Kidney epithelial cell (primary cell): ENCODE measurements at places on chromosomes 3 and 15.

DNA sequence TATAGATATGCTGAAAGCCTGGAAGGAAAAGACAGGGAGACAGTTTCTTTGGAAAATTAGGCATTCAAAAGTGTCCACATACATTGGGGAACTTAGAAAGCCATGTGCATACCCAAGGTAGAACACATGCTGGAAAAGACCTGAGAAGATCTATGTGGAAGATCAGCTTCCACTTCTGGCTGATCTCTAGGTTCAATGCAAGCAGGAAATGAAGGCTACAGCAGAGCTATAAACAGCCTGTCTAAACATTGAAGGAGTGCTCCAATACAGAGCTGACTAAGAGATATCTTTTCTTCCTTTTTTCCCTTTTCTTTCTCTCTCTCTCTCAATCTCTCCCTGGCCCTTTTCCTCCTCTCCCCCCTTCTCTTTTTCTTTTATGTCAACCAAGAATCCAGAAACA is 73.6 kb upstream of the TCF12 start:
- DNase-seq: no peak

DNA sequence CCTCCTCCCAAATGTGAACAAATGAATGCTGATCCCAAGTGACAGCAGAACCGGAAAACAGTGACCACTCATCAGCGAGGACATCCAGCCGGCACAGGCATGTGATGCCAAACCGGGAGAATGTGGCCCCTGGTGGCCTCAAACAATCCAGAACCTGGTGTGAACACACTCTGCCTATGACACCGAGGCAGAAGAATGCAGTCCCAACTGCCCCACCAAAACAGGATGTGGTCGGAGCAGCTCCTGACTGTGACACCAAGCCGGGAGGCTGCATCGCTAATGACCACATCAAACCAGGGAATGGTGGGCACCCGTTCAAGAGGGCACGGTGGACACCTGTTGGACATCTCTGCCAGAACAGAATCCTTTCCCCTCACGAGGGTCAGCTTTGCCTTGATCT is 15.4 kb downstream of the SCN5A start:
- peak; percentile 41 for DNase-seq

DNA sequence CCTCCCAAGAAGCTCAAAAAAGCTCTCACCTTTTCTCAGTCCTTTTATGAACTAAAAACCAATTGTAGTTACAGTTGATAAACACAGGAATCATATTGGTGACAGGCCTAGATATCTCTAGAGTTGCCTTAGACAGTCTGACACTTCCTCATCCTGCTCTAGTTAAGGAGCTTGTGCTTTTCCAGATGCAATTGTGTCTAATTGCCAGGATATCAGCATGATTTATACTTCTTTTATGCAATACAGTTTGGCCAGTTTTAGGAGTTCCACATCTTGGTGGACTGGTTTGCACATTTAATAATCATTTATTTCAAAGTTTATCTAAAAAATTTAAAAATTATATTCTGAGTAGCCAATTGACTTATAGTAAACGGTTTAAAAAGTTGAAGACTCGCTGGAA is 95.7 kb downstream of the DUT start:
- no peak for DNase-seq

- DNase-seq: peak; percentile 92
Observed at GRCh38 chr15:40769274-40770146, at the start of gene C15orf62. Gene C15orf62 (plus strand): TSS chr15:40769980. CDS start chr15:40770496, 516 bp downstream.

DNA sequence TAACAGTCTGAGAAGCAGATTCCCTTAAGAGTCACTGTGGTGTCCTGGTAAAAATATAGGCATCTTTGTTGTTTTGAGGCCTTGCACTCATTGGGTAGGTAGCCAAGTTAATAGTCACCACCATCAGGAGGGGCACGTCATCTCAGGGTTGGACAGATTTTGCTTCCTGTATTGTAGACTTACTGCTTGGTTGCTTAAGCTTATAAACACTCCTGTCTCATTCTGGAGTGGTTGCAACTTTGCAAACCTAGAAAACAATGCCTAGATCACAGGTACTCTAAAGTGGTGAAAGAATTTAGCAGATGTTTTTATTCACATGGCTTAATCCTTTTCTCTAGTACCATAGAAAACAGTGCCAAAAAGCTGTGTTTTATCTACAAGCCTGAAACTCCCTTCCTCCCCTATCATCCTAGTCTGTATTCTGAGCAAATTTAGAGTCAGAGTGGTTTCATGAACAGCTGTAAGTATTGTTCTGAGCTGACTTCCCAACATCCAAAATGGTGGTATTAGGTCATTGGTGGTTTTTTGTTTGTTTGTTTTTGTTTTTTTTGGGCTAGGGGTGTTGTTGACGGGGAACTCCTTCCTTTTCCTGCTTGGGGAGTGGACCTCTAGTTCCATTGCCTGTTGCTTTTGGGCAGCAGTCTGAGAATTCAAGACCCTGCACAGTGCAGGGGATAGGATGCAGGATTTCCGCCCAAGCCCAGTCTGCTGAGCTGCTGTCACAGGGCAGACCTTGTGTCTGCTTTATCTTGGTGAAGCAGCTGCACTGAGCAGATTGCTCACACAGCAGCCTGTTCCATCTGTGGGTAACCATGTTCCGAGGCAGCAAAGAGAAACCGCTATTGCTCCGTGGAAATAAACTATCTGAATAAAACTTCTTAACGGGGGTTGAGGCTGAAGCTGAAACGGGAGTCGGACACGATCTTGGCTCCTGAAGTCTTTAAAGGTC is 202.0 kb downstream of the AKAP13 start:
- no peak for DNase-seq

DNA sequence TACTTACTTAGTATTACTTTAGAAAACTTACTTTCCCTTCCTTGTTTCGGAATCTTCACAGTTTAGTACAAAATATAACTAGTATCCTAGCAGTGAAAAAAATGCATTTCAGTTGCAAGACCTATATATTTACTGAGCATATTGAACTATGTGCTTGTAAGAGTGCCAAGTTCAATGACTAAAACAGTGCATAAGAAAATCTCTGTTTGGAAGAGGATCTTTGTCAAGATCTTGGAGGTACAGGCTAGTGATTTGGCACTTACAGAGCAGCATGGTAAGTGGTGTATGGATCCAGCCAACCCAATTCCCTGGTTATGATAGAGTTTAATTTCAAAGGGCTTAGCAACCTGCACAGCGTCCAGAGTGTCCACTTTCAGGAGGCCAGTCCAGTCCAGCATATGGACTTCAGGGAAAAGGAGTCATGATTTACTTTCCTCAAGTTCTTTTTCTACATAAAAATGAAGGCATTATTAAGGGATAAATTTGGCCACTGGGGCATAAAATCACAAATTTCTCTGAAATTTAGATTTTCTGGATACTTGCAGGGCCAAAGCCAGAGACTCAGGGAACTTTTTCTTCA is 625.8 kb upstream of the BCHE start:
- DNase-seq: no peak

GRCh38 chr15:36961956-36962355 is 138.4 kb downstream of the MEIS2 start:
- no peak for DNase-seq

GRCh38 chr3:76991165-76991564 is 48.7 kb upstream of the ROBO2 start:
- no peak for DNase-seq

DNA sequence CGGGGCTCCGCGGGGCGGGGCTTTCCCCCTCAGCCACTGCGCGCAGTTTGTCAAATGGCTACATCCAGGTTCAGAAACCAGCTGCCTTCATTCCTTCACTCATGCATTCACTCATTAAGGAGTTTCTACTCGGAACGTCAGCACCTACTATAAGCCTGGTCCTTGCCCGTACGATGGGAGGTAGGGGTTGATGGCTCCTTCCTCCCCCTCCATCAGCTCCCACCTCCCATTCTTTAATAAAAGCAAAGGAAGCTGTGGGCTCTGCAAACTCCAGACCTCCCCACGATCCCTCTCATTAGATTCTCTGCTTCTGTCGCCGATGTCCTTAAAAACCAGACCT is 267 bp upstream of the CFAP92 start:
- DNase-seq: no peak

- DNase-seq: no peak
Observed at GRCh38 chr15:70142072-70142321, 44.3 kb upstream of the TLE3 start.

DNA sequence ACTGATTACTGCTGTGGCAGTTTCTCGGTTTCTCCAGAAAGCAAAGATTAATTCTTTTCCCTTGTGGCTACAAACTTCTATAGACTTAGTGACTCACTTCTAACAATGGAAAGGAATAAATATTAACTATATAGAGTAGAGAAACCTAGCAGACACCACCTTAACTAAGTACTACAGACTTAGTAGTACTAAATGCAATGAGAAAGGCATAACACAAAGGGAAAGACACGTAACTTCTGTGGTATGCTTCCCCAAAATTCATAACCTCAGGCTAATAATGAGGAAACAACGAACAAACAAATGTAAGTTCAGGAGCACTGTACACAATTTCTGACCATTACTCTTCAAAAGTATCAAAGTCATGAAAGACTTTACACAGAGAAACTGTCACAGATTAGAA is 31.2 kb downstream of the ATG3 start:
- no peak for DNase-seq

GRCh38 chr15:61182946-61183345 is 46.2 kb downstream of the RORA start:
- no peak for DNase-seq

DNA sequence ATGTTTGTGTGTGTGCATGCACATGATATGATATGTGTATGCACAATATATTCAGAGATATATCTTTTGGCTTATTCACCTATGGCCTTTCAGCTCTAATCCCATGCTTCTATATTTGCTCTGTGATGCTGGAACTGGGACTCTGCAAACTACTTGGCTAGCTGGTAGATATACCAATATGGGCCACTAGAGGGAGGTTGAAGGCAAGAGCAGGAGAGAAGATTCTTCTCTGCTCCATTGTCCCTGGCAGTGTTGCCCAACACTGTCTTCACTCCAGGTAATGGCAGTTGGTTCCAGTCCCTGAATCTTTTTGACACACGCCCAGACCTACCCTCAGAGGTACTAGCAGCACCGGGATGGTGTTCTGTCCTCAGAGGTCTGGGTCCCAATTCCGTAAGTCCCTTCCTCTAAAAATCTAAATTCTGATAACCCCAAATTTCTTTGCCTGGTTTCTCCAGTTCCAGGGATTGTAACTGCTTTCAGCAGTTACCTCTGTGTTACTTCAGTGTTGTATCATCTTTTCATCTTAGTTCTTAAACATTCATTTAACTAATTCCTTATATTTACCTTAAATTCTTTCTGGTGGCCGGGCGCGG is 44.7 kb downstream of the GTPBP8 start:
- peak; percentile 18 for DNase-seq

GRCh38 chr3:124648551-124648950 is 81.7 kb upstream of the UMPS start:
- DNase-seq: no peak

- no peak for DNase-seq
Observed at GRCh38 chr3:190370369-190370768, 17.6 kb upstream of the CLDN16 start.

- no peak for DNase-seq
Observed at GRCh38 chr3:102531686-102532085, 96.9 kb downstream of the ZPLD1 start.

DNA sequence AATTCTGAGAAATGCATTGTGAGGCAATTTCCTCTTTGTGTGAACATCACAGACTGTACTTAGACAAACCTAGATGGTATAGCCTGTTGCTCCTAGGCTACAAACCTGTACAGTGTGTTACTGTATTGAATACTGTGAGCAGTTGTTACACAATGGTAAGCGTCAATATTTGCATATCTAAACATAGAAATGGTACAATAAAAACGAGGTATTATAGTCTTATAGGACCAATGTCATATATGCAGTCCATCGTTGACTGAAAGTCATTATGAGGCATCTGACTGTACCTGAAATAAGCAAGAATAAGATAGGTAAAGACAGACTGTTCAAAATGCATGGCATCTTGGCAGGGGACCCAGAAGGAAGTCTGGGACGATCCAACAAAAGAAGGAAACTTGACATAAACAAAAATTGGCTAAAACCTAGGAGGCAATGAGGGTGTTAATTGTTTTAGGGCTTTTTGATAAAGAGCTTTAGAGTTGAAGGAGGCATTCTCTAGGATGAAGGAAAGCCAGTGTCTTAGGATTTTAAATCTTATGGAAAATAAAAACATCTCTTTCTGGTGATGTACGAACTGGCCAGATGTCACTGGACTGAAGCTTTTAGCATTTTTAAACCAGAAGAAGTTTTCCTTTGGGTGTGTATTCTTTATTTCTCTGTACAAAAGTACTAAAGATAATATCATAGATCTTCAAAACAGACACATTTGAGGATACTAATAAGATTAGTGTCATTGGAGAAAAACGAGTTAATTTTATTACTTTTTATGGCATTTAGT is 9.2 kb upstream of the SPRED1 start:
- DNase-seq: no peak

GRCh38 chr3:143024351-143024960 is 23.1 kb downstream of the U2SURP start:
- no peak for DNase-seq

- DNase-seq: no peak
Observed at GRCh38 chr15:48096355-48096786, 24.4 kb upstream of the SLC24A5 start.

- DNase-seq: no peak
Observed at GRCh38 chr3:45482829-45483228, 94.5 kb downstream of the LARS2 start.

DNA sequence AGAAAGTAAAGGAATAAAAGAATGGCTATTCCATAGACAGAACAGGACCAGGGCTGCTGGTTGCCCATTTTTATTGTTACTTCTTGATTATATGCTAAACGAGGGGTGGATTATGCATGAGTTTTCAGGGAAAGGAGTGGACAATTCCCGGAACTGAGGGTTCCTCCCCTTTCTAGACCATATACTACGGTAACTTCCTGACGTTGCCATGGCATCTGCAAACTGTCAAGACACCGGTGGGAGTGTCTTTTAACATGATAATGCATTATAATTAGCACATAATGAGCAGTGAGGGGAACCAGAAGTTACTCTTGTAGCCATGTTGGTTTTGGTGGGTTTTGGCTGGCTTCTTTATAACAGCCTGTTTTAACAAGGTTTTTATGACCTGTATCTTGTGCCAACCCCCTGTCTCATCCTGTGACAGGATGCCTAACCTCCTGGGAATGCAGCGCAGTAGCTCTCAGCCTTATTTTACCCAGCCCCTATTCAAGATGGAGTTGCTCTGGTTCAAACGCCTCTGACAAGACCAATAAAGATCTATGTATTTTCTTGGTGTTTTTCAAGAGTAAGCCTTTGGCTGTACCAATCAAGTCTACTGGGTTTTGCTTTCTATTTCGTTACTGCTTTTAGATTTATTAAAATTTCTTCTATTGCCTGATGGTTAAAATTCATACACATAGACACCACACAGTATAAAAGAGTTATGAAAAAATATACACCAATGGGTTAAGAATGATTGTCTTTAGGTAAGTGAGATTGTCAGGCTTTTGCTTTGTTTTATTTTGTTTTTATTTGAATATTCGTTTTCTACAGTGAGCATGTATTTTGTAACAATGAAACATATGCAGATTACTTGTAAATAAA is 37.4 kb upstream of the CTDSPL start:
- no peak for DNase-seq
